ENCODE measurements at places on chromosomes 5 and 9.

DNA sequence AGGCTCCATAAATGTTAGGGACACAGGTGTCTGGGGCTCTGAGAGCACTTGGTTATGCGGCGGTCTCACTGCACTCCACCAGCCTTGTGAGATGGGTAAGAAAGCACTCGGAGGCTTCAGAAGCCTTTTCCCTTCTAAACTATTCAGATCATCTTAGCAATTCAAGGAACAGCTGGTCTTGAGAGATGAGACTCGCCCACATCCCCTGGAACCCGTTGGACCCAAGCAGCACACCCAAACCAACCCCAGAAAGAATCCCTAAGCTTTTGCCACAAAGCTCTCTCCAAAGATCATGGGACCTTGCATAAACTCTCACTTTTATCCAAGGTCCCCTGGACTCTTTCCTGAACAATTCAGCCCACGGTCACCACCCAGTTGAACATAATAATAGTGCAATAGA is 90.2 kb downstream of the RAPGEF1 start:
- DNase-seq = no peak

- no peak for DNase-seq
Observed at GRCh38 chr9:137511758-137512463, 38.3 kb downstream of the PNPLA7 start.

DNA sequence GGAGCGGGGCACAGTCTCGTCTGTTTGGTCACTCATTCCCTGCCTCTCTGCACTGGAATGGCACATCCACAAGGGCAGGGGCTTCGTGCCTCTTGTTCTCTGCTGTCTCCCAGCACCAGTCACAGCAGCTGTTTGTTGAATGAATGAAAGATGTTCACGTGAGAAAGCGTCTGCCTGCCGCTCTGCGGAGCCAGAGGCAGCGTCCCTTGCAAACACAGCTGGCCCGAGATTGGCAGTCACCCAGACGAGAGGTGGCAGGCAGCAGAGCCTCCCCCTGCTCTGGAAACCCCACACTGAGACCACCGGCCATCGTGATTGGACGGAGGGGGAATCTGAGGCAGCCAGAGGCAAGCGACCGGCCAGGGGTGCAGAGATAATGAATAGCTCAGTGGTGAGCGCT is 6.0 kb upstream of the FAM163B start:
- DNase-seq = no peak

DNA sequence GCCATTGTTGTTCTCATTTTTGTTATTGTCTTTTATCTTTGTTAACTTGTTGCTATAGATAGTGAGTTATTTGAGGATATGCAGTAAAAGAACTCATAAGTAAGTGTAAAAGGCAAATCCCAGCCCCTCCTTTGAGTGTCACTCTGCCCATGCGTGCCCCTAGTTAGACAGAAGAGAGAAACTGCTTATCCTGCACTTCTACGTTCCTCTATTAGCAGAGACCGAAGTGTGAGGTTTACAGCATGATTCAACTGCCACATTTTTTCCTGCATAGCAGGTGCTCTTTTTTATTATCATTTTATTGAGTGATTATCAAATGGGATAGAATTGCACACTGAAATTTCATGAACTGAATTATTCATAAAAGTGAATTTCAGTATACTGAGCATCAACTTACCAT is 12.0 kb upstream of the DNAH5 start:
- DNase-seq = no peak

DNA sequence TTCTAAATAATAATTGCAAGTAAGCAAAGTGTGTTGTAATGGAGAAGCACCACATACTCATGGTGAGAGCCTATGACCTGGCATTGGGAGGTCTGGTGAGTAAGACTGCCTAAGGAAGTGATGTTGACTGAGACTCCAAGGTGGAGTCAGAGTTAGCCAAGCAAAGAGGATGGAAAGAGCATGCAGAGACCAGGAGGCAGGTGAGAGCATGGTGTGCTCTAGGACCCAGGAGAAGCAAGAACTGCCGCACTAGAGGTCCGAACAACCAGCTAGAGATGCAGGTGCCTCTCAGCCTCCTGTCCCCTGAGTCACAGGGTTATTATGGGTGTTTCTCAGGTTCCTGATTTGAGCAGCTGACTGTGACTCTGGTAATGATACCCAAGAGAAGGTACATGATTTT is 27.3 kb downstream of the ANP32B start:
- DNase-seq = no peak

- DNase-seq = no peak
Observed at GRCh38 chr9:125989524-125990180, 242.5 kb downstream of the PBX3 start.

- no peak for DNase-seq
Observed at GRCh38 chr5:94793113-94793815, 174.8 kb downstream of the SLF1 start.

DNA sequence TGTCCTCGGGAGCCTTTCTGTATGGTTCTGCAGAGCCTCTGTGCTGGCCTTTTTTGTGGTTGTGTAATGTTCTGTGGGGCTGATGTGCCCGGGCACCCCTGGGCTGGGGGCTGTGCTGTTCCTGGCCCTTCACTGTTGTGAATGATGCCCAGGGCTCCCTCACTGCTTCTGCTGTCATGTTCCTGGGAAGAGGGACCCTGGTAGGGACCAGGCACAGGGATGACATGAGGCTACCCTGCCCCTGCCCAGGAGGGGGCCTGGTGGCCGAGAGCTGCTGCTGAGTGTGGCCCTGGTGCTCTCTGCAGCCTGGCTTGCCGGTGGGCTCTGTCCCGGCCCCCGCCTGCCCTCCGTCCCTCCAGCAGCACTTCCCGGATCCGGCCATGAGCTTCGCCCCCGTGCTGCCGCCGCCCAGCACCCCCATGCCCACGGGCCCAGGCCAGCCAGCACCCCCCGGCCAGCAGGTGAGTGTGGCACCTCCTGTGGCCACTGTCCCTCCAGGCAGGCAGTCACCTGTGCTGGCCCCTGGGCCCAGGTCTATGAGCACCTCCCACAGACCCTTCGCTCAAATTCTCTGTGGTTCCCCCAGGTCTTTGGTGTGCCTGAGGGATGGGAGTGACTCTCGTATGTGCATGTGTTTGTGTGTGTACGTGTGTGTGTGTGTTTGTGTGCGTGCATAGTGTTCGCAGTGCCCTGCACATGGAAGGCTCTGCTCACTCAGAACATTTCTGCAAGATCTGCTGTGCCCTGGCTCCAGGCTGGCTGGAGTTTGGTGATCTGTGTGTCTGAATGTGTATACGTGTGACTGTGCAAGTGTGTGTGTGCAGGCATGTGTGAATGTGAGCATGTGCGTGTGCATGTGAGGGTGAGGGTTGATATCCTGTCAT is 72.3 kb downstream of the WNK2 start:
- no peak for DNase-seq

DNA sequence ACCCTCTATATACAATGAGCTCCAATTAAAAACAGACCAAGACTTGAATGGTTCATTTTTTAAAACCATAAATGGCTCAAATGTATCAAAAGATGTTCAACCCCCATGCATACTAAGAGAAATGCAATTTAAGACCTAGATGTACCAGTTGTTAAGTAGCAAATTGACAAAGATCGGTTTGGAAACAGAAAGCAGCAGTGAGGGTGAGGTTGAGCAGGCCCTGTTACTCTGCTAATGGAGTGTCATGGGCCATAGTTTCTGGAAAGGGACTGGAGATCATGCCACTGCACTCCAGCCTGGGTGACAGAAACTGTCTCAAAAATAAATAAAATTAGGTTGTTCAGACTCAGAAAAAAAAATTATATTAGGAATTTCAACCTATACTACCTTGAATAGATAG is 55.0 kb downstream of the FNBP1 start:
- no peak for DNase-seq

GRCh38 chr9:126696401-126697145 is 82.8 kb downstream of the LMX1B start:
- no peak for DNase-seq

DNA sequence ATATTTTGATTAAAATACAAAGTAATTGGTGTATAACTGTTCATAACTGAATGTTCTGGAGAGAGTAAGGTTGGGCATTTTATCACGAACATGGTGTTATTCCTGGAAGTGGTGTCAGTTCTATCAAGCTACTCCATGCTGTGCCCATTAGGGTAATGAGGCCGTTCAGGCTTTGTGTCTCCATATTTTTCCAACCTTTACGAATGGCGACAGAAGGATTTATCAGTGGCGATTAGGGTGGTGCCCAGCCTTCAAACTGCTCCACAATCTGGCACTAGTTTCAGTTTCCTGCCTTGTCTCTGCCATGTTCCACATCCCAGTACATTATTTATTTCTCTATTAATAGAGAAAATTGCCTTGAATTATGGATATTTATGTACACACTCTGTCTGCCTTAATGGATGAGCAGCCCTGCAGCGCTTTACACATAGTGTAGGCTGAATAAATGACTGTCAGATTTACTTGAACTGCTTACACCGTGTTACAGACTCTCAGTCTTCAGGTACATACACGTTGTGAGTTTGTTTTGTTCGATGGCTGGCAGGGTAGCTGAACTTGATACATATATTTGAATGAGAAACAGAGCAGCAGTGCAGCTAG is 23.9 kb upstream of the TMC1 start:
- no peak for DNase-seq

- peak; percentile 27 for DNase-seq
Observed at GRCh38 chr5:157819502-157820115, 39.3 kb downstream of the CLINT1 start.

DNA sequence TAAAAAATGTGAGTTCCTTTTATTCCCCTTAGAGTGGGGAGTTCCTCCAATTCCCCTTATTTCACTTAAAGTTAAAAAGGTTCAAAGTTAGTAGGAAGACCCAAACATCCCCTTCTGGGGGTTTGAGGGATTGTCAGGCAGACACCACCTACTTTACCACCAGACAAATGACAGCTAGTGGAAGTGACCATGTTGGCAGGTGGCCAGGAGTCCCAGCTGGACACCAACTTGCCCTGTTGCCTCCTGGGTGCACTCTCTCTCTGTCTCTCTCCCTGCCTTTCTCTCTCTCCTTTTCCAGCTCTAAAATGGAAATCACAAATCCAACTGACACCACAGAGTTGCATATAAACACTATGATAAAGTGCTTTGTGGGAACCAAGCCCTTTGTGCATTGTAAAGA is 307.7 kb upstream of the TLE4 start:
- DNase-seq = no peak

GRCh38 chr5:170149206-170149515 is 43.5 kb downstream of the FOXI1 start:
- DNase-seq = no peak

Data from left renal cortex interstitium (tissue), 4 donors.